Hematopoietic multipotent progenitor cell treated with erythropoietin and hydrocortisone succinate and interleukin-3 and kit ligand, for 15 days (in vitro differentiated cells): ENCODE measurements at places on chromosomes 7 and 10.

DNA sequence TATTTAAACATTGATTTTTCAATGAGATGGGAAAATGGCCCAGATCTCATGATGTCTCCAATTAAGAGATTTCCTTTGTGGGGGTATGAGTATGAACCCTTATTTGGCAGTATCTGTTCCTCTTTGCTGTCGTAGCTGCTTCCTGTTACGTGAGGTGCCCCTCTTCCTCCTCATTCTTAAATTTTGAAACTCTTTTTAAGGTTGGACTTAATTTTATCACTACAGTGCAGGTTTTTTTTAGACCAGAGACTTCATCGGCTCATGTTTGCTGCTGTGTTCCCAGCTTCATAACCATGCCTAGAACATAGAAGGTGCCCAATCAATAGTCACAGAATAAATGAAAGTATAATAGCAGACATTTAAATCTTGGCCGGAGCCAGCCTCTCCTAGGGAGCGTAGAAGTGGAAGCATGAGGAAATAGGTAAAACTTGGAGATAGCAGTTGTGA is 2.4 kb downstream of the MIOS start:
- DNase-seq = no peak

GRCh38 chr7:106693677-106694353 is 32.9 kb upstream of the CCDC71L start:
- no peak for DNase-seq

- no peak for DNase-seq
These were observed 18.4 kb upstream of the CCDC71L start for GRCh38 chr7:106679153-106679931.

GRCh38 chr7:14414274-14414986 is 425.0 kb upstream of the ETV1 start:
- no peak for DNase-seq
